ENCODE measurements at places on chromosomes 7 and 10. TPM values are rescaled to one million over a fixed set of nuclear protein-coding genes. Genes with fewer than 3 reads are reported as not detected.

The HPS6 gene
- total RNA-seq, result 56.3 TPM

The GPR141 gene
- total RNA-seq, result not detected

The ABCA13 gene
- total RNA-seq, result not detected

The VENTX gene
- total RNA-seq, result not detected

The SPDYE6 gene
- total RNA-seq, result not detected

The CDC14C gene
- total RNA-seq, result not detected

The PAPOLB gene
- 0.94 TPM for total RNA-seq

The KIF11 gene
- 19.5 TPM for total RNA-seq

The BMPER gene
- total RNA-seq, result 79.2 TPM

The ASIC3 gene
- total RNA-seq, result 0.76 TPM

The KMT2E gene
- total RNA-seq, result 6.7 TPM

The CYP3A4 gene
- not detected for total RNA-seq

The MNX1 gene
- total RNA-seq, result 0.32 TPM

The LIPF gene
- not detected for total RNA-seq

The FAM25C gene
- not detected for total RNA-seq

The ANXA8 gene
- total RNA-seq, result 2.5 TPM

The SLC16A12 gene
- total RNA-seq, result not detected

The IL2RA gene
- not detected for total RNA-seq

The TMEM196 gene
- not detected for total RNA-seq

The MOGAT3 gene
- total RNA-seq, result not detected

The TRIP6 gene
- total RNA-seq, result 173 TPM

The ANKRD30A gene
- not detected for total RNA-seq

The SLC26A5 gene
- total RNA-seq, result not detected

The OR2A5 gene
- not detected for total RNA-seq

The PPP1R3A gene
- not detected for total RNA-seq

The NME8 gene
- total RNA-seq, result not detected

The FGFR2 gene
- 6.3 TPM for total RNA-seq

The CYP2E1 gene
- total RNA-seq, result 0.99 TPM

The FRMPD2 gene
- not detected for total RNA-seq

The SHH gene
- total RNA-seq, result not detected

The C10orf62 gene
- total RNA-seq, result not detected

The TMEM213 gene
- not detected for total RNA-seq

The TRIL gene
- 0.03 TPM for total RNA-seq

The ATOH7 gene
- total RNA-seq, result not detected

The ANKRD22 gene
- not detected for total RNA-seq

The PRKCQ gene
- 0.05 TPM for total RNA-seq

The GPR22 gene
- not detected for total RNA-seq

The SCIN gene
- not detected for total RNA-seq

The BICC1 gene
- 15.2 TPM for total RNA-seq

The CEP55 gene
- 98.6 TPM for total RNA-seq

The MSMB gene
- not detected for total RNA-seq

The SDK1 gene
- total RNA-seq, result not detected

The ARMS2 gene
- total RNA-seq, result not detected
